ENCODE measurements at places on chromosomes 6 and 20.

DNA sequence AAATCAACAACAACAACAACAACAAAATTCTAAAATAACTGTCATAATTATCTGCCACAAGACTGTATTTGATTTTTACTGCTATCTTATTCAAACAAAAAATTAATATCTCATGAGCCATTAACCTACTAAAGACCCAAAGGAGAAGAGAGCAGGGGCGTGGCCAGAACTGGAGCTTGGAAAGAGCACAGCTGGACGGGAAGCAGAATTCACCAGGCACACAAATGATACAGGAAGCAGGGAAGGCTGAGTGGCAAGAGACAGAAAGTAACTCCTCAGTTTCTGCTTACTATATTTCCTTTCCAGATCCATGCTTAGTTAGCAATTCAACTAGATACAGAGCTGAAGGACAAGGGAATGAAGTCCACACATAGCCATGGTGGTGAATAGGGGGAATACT is 54.4 kb downstream of the FKBP5 start:
- DNase-seq, result no peak

DNA sequence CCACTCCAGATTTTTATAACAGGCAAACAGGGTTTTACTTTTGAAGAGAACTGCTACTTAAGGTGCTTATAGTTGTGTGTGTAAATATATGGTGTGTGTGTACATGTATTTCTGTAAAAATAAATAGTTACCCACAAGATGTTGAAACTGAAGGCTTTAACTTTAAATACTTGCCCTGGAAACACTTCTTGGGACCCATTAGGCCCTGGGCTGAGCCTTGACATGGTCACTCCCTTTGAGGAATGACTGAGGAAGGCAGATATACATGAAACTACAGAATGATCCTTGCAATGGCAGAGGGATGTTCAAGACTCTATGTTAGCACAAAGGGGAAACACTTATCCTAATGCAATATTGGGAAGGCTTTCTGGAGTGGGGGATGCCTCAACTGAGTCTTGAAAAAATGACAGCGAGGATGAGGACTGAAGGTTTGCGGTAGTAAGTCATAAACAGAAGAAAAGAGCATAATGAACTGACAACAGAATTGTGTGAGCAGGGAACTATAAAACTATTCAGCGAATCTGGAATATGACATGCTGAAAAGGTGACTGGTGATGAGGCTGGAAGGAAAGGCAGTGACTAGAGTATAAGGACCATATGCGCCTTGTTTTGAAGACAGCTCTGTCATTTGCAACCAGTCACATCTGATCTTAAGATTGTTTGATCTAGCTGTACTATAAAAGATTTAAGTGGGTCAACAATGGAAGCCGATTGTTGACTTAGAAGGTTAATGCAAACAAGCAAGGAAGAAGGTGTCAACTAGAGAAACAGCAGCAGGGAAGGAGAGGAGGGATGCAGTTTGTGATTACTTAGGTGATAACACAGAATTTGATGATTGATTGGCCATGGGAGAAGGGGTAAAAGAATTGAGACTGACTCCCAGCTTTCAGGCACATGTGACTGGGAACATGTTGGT is 64.4 kb upstream of the COL21A1 start:
- no peak for DNase-seq

GRCh38 chr6:23929201-23929600 is 196.8 kb upstream of the NRSN1 start:
- DNase-seq, result no peak

DNA sequence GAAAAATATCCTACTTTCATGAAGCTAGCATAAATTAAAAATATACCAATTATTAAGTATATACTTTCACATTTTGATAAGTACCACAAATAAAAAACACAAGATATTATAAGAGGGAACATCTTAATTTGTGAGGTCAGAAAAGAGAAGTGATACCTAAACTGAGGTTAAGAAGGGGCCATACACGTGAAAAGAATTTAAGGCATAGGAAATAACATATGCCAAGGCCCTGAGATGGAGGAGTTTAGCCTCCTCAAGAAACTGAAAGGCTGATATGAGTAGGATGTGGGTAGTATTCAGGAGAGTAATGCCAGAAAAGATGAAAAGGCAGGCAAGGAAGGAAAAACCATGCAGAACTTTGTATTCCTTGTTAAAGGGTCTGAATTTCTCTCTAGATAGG is 116.6 kb upstream of the HTR1E start:
- DNase-seq, result no peak

DNA sequence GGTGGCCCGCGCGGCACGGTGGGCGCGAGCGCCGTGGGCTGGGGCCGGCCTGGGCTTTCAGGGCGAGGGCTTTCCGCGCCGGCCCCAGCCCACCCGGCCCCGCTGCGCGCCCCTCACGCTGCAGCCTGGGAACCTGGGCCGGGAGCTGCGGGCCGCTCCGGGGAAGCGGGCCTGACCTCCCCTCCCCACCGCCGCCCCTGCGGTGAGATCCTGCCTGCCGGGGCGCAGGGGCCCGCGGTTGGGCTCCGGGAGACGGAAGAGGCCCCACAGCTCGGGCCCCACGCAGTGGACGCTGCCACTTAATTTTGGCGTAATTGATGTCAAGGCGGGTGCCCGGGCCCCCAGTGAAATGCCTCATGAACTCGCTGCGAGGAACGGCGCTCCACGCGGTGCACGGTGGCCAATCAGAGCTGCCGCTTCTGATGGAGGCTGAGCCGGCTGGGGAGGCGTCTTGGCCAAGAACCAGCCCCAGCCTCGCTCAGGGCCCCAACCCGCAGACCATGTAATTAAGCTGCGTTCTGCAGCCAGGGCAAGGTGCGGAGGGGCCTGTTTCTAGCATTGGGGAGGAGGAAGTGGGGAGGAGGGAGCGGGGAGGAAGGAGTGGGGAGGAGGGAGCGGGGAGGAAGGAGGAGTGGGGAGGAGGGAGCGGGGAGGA is 96.1 kb upstream of the BHLHE23 start:
- peak; percentile 60 for DNase-seq

- DNase-seq, result no peak
Observed at GRCh38 chr20:8435285-8436035, 303.4 kb downstream of the PLCB1 start.

- peak; percentile 34 for DNase-seq
Observed at GRCh38 chr20:46752728-46753127, 43.3 kb downstream of the SLC2A10 start.

DNA sequence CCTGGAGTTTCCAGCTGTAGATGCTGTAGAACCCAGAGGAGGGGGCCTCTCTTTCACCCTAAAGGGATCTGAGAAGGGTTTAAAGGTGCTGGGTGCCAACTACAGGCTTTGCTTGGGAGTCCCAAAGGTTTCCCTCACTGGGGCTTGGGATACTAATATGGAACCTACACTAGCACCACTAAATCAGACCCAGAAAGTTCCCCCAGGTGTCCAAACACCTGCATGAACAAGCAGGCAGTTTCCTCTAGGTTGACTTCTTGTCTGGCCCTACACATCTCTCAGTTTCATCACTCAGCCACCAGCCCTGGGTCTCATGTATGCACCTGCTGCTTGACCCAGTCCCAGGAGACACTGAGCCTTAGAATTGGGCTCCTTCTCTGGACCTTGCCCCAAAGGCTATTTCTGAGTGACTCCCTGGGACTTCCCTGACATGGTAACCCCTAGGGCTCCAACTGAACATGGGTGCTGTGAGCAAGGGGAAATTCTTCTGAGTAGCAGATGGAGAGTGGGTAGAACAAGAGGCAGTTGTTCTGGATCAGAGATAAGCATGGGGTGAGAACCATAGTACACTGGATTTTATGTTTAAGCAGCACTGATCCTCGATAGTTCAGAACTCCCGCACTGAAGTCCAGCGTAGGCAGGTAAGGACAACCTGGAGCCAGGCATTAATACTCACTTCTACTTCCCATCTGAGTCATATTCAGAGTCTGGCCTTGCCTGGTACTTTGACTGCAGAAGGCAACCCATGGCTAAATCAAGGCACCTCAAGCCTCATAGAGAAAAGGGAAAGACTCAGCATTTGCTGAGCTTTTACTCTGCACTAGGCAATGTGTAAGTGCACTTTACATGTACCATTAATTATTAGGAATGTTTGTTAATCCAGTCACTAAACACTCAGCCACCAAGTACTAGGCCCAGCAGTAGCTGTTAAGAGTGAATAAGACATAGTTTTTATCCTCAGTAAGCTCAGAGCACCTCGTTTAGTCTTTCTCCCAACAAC is 16.8 kb downstream of the BCL2L1 start:
- no peak for DNase-seq

DNA sequence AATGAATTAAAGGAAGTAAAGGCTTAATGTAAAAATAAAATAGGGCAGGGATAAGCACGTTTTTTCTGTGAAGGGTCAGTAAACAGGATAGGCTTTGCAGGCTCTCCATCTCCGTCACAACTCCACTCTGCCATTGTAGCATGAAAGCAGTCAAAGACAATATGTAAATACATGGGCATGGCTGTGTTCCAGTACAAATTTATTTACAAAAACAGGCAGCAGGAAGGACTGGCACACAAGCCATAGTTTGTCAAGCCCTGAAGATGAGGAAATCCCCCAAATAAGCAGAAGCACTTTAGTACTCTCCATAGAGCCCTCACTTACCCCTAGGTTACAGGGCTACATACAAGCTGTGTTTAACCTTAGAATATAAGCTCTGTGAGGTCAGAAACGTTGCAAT is 8.9 kb upstream of the FBXO9 start:
- no peak for DNase-seq

DNA sequence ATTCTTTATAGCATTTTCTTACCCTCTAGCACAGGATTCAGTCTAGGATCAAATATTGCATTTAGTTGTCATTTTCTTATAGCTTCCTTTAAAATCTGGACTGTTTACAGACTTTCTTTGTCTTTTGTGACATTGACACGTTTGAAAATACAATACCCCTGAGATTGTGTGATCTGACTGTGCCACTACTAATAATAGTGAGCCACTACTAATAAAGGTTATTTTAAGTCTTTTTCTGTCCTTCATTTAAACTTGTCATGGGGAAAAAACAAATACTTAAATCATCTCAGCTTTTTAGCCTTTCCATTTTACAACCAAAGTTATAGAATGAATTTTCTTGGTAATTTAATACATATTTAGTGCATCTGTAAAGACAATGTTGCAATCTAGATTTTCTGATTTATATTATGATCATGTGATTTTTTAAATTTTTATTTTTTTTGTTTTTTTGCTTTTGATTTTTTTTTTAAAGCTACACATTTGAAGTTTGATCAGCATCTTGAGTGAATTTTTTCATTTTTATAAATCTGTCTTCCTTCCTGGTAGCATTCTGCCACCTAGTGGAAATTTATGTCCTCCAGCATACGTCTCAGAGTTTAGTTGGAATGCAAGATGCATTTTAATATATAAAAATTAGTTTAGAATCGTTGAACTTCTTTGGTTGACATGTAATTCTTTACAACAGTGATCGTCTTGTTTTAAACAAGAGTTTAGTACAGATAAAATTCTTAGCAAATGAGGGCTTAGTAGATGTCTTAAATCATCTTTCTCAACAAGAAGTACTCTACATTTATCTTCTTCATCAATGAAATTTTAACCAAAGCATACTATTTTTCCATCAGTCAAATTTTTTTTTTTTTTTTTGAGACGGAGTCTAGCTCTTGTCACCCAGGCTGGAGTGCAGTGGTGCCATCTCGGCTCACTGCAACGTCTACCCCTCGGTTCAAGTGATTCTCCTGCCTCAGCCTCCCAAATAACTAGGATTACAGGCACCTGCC is 119.4 kb downstream of the NCOA3 start:
- DNase-seq, result no peak

DNA sequence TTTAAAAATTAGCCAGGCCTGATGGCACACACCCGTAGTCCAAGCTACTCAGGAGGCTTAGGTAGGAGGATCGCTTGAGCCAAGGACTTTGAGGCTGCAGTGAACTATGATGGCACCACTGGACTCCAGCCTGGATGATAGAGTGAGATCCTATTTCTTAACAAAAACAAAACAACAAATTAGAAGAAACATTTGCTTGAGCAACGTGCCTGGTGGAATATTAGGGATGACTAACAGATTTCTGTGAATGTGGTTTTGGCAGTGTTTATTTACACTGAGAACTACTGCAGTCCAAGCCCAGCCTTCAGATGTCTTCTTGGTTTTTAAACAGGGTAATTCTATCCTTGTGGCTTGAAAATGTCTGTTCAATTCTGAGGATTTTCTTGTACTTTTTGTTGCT is 9.2 kb downstream of the PPP1R3G start:
- no peak for DNase-seq

GRCh38 chr6:49555951-49556350 is 5.5 kb downstream of the C6orf141 start:
- no peak for DNase-seq

- DNase-seq, result no peak
Observed at GRCh38 chr6:167211881-167212712, 54.3 kb upstream of the GPR31 start.

- DNase-seq, result no peak
Observed at GRCh38 chr20:23565503-23566045, 2.7 kb downstream of the CST9L start.

DNA sequence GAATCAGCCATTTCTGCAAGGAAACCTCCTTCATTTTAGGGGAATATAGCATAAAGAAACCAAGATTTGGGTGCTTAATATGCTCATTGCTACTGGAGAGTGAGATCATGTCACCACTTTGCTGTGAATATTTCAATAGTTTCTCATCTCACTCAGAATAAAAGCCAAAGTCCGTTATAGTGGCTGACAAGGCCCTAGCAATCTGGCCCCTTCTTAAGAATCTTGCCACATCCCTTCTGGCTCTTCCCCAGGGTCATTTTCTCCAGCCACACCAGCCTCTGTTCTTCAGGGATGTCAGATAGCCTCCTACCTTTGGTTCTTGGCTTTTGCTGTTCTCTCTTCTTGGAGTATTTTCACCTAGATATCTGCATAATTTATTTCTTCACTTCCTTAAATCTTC is 24.8 kb upstream of the MLIP start:
- no peak for DNase-seq

DNA sequence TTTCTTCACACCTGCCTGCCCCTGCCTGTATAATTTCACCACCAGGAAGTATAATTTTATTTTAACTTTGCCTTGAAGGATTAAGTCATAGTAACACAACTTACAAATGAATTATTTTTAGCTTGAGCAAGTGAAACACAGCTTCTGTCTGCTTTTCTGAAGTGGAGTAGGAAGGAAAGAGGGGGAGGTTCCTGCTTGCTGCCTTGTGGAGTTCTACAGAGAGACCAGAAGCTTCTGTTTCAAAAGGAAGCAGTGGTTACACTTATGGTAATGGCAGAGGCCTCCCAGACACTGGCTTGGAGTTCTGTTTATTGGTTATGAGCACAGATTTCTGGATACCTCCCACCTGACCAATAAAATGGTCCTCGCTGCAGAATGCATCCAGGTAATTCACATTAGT is 159.6 kb downstream of the TMEM200A start:
- no peak for DNase-seq

- no peak for DNase-seq
Observed at GRCh38 chr6:39389484-39389767, 66.9 kb upstream of the KCNK16 start.

DNA sequence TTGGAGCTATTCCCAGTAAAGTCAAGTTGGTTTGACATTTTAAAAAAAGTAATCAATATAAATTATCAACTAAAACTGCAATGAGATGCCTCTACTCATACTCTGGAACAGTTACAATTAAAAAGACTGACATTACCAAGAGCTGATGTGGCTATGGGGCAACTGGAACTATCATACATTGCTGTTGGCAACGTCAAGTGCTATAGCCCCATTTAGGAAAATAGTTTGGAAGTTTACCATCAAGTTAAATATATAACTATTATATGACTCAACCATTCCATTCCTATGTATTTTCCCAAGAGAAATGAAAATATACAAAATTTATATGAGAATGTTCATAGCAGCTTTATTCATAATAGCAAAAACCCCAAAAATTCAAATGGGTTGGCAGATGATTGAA is 111.4 kb upstream of the HDGFL1 start:
- no peak for DNase-seq

GRCh38 chr20:53171065-53171464 is 198.9 kb downstream of the TSHZ2 start:
- DNase-seq, result no peak

Measured in stimulated activated CD4-positive, alpha-beta T cell treated with anti-CD3 and anti-CD28 coated beads, Interleukin-4, amount 100 ng/mL, for 48 hours (primary cell).